ENCODE measurements at places on chromosomes 3 and 15. TPM values are rescaled to one million over a fixed set of nuclear protein-coding genes. Genes with fewer than 3 reads are reported as not detected.

DNA sequence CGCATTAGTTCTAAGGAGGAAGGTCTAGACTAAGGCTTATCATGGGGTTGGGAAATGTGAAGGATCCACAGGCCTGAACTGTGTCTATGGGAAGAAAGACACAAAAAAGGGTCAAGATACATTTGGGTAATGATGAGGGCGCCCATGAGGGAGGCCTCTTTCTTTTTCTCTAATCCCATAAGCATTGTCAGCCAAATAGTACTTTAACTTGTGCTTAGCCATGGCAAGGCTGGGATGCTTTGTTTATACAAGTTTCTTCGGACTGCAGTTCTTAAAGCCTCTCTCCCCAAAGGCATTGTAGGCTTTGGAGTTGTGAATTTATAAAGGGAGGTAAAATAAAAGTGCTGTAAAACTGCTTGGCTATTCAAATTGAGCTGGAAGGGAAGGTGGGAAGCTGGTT, 23.4 kb downstream of the ARMC8 start:
- no peak overlapping the region for H3K4me3 ChIP-seq
- peak overlapping the region; percentile 20 for H3K27ac ChIP-seq
- H3K36me3 ChIP-seq = peaks cover 12% of the 10 kb centered on the region
- H3K4me1 ChIP-seq = peaks cover 2% of the 10 kb centered on the region

DNA sequence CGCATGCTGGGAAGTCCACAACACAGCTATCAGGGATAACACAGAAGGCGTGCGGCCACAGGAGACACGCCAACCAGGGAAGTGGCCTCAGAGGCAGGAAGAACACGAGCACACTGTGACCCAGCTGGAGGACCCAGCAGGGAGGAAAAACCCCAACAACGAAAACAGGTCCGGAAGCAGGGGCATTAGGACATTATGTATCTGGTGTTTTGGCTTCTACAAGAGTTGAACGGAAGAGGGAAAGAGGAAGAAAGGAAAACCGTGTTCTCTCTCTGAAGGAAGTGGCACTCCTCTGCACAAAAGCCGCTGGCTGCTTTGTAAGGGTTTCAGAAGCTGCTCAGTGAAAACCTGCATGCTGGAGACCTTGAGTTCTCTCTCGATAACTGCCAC, 61.8 kb downstream of the HACD2 start:
- no peaks in the 10 kb centered on the region for H3K27me3 ChIP-seq
- H3K27ac ChIP-seq = no peak overlapping the region
- DNase-seq = no peak
- peaks cover 25% of the 10 kb centered on the region for H3K4me1 ChIP-seq

DNA sequence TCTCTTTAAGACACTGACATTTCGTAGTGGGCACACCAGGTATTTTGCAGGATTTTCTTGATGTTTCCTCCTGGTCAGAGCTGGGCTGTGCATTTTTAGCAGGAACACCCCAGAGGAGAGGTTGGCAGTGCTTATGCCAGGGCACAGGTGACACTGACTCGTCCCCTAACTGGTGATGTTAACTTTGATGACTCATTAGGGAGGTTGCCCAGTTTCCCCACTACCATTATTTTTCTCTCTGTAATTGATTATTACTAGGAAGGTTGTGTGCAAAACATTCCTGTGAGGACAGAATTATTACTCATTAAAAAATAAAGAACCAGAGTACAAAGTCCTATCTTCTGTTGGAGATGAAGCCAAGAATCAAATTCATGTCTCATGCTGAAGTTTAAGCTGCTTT, 394.5 kb downstream of the GABRG3 start:
- DNase-seq = no peak
- no peaks in the 10 kb centered on the region for H3K36me3 ChIP-seq
- peaks cover 6% of the 10 kb centered on the region for H3K27me3 ChIP-seq
- no peak overlapping the region for H3K27ac ChIP-seq
- H3K4me1 ChIP-seq = no peaks in the 10 kb centered on the region

XCR1 gene
- not detected for total RNA-seq

Data from progenitor cell of endocrine pancreas (in vitro differentiated cells).